ENCODE measurements at places on chromosomes 5 and 9.

- peak; percentile 44 for DNase-seq
These were observed 50.1 kb upstream of the SMAD5 start for GRCh38 chr5:136082390-136083193.

- DNase-seq: no peak
These were observed 61.3 kb downstream of the RAPGEF1 start for GRCh38 chr9:131678499-131679111.

DNA sequence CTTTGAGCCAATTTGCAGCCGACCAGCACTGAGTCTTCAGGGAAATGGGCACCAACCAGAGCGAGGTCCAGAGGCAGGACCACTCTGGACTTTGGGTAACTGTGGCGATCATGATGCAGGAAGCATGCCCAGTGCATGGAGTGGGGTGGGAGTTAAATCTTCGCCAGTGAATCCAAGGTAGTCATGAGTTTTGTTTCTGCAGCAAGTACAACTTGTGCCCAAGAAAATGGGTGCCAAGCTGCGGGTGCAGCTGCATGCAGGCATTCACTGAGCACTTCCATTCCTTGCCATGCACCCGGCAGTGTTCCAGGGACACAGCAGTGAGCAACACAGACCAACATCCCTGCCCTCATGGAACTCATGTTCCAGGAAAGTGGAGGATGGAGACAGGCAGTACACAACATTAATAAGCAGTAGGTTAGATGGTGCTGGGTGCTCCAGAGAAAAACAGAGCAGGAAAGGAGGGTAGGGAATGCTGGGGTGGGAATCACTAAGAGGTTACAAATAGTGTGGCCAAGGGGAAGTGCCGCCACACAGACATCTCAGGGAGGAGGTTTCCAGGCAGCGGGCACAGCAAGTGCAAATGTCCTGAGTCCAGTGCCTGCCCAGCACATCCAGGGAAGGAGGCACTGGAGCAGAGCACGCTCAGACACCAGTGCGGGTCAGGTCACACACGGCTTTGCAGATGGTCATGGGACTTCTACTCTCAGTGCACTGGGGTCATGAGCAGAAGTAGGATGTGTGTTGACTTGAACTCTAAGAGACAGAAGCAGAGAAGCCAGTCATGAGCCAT is 48.2 kb upstream of the LMX1B start:
- DNase-seq: no peak

GRCh38 chr9:71120501-71121247 is 747 bp downstream of the TRPM3 start:
- DNase-seq: no peak

DNA sequence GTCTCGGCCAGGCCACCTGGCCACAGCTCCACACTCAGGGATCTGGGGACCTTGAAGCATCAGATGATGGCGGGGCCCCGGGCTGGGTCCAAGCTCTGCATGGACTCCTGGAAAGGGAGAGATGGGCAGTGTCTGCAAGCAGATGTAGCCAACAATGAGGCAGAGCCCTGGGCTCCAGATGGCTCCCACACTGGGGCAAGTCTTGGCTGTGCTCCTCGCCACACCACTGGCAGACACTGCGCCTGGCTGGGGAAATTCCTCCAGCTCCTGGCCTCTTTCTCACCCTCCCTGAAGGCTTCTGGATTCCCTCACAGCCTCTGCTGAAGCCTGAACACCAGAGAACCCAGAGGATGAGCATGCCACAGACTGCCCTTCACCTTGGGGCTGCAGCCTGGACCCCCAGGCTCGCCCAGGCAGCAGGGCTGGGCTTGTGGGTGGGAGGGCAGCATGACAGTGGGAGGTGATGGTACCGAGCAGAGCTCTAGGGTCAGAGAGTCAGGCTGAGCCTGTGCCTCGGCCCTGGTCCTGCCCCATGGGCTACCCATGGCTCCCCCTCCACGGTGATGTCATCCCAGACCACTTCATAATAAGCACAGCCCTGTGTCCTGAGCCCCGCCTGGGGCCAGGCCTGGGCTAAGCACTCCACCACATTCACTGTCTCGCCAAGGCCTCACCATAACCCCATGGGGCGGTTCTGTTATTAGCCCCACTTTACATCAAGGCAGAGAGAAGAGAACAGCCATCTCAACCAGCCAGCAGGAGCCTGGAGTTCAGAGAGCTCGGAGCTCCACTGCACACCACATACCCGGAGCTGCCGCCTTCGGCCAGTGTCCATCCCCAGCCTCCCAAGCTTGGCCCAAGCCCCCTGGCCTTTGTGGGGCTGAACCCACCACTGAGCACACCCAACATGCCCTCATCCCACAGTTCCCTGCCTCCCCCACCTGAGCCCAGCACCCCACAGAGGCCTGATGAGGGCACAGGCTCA is 62.2 kb upstream of the ADAMTS2 start:
- DNase-seq: no peak

DNA sequence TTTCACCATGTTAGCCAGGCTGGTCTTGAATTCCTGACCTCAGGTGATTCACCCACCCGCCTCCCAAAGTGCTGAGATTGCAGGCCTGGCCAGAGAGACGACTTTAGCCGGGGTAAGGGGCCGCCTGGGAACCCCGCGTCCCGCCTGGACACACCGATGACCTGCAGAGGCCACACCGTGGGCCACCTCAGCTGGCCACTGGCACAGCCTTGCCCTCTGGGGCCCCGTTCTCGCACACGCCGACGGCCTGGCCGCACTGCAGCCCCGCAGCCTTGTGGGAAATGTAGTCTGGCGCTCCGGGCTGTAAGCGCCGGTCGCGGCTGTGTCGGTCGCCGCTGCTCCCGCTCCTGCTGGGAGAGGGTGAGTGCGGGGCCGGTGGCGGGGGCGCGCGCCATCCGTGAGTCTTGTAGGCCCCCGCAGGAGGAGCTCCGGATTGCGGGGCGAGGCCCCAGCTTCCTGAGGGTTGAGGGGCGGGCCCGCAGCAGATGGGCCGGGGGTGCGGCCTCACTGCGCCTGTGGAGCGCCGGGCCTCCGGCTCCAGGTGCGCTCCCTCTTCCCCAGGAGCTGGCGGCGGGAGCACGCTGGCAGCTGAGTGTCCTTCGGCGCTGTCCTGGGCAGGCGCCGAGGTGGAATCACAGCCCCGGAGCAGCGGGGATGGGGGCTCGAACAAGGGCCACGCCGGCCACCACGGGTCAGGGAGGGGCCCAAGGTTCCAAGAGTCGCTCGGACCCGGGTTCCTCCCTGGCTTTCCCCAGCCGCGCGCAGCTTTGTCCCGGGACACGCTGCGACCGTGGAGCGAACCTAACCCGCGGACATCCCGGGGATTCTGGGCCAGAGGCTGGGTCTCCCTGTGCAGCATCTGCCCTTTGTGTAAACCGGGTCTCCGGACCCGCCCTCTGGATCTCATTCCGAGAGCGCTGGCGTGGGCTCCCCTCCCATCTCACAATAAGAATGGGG is at the start of gene ZFP2:
Gene ZFP2 (plus strand): TSS at position 299 of the 957 bp plus-strand sequence. CDS start 35,401 bp downstream, outside the sequence.
- no peak for DNase-seq

DNA sequence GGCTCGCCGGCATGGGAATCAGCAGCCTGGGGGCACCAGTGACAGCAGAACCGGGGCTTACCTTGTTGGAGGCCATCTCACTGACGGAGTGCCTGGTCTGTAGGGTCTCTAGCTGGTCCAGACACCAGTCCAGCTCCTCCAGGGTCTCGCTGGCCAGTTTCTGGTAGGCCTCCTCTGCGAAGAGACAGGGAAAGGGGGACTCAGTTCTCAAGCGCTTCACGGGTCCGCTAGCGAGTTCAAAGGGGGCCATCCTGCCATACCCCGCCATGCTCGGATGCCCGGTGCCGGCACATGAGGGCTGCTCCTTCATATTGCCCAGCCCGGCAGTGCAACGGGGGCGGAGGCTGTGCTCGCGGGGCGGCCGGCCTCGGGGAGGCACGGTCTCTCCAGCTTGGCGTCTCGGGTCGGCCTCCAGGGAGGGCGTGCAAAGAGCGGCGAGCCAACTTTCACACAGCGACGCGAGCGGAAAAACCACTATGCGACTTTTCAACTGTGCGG is 456.0 kb downstream of the RAB3C start:
- no peak for DNase-seq

DNA sequence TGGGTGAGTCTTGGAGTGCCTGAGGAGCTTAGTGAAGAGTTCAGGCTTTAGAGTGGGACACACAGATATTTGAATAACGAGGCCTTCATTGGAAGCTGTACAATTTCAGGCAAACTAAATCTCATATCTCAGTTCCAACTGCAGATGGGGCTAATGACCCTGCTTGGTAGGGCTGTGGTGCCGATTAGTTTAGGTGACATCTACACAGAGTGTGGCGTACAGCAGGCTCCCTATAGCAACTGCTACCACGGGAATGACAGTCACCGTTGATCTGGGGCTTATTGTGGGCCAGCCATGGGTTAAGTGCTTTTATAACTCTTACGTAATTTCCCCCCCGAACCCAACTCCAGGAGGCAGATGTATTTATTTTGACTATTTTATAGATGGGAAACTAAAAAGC is 70.8 kb downstream of the FAT2 start:
- no peak for DNase-seq

- DNase-seq: no peak
These were observed 47.4 kb upstream of the SHC3 start for GRCh38 chr9:89225991-89226471.

DNA sequence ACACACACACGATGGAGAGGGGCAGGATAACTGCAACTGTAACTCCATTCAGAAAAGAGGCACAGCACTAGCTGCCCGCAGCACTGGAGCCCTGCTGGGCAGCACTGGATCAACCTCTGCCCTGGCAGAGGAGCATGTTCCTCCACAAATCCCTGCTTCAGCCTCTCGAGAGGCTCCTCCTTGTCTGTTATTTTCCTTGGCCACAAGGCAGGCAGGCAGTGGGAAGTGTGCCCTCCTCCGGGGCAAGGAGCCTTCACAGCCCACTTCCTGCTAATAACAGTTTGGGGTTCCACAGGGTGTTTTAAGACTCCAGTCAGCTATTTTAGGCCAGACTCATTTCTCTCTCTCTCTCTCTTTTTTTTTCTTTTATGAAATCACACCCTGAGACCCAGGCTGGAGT is 11.8 kb downstream of the FXN start:
- no peak for DNase-seq

DNA sequence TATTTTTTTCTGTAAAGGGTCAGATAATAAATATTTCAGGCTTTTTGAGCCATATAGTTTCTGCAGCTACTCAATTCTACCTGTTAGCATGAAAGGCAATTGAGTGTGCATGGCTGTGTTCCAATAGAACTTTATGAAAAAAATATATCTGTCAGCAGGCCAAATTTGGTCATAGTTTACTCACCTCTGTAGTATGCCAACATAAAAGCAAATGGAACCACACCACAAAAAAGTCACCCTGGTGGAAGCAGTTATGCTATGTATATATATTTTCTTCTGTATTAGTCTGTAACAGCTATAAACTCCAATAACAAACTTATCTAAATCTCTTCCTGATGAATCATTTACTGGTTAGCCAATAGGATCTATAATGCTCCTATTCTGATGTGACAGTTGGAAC is 3.4 kb downstream of the SLC38A9 start:
- no peak for DNase-seq

DNA sequence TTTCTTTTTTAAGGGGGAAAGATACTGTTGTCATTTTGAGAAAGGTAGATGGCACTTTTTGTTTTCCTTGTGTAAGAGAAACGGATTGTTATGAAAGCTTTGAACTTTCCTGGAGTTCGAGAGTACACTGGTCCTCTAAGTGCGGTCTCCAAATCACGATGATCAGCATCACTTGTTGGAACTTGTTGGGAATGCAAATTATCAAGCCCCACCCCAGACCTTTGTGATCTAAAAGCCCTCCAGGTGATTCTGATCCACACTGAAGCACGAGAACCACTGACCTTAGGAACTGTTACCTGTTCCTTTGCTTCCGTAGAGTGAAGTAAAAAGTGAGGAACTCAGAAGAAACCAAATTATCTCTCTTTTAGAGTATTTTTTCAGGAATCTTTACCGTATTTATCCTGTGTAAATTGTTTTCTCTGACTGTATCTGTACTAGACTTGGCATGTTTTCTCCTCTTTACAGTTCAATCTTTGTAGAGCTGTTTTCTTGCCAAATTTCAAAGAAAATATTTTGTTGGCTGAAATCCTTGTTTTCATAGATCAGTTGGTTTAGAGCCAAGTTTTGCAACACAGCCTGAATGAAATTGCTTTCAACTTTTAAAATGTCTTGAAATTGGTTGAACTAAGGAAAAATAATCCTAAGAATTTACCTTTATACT is 4.0 kb downstream of the MAT2B start:
- peak; percentile 10 for DNase-seq

GRCh38 chr5:109705596-109705995 is 15.9 kb downstream of the MAN2A1 start:
- no peak for DNase-seq

DNA sequence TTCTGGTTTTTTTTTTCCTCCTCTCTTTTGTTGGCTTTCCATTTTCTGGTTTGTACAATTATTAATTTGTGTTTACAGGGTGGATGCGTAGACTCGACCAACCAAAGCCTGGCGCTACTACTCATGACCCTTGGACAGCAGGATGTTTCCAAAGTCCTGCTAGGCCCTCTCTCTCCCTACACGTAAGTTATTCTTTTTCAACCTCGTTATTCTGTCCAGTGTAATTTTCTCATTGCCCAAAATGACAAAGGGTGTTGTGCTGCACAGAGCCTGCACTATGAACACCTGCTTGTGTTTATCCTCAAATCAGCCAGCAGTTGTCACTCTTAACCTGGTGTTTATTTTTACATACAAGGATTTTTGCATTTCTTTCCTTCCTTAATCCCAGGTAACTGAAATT is 56.6 kb downstream of the RCL1 start:
- DNase-seq: no peak

DNA sequence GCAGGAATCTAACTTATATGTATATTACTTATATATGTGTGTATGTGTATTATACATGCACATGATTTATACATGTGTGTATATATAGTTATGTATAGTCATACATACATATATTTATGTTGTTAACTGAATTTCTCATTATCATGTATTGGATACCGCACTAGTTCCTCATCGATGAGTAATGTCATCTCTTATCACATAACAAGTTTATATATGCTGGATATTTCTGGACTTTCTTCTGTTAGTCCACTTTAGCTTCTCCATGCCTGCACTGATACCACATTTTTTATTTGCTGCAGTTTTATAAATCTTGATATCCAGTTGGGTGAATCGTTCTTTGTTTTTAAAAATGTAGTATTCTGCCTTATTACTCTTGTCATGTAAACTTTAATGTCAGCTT is 50.2 kb downstream of the APC start:
- DNase-seq: no peak

GRCh38 chr9:16152276-16153101 is 599.6 kb downstream of the CCDC171 start:
- no peak for DNase-seq

DNA sequence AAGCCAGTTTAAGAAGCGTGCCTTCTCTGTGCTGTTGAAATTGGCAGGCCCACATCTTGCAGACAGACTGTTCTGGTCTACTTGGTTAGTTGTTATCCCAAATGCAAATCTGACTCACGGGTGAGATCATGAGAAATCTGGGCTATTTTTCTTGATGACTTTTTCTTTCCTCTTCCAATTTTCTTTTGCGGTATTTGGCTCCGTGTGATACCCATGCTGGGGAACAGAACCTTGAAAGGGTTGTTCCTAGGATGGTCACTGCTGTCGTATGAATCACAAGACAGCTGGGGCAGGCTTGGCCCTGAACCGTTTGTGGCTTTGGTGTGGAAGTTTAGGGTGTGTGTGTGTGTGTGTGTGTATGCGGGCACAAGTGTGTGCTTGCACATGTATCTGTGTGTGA is 24.6 kb downstream of the PDZD2 start:
- no peak for DNase-seq

- no peak for DNase-seq
These were observed 138.1 kb downstream of the EMB start for GRCh38 chr5:50302815-50303490.
